Endothelial cell (in vitro differentiated cells): ENCODE measurements at places on chromosomes 2 and 18. TPM values are rescaled to one million over a fixed set of nuclear protein-coding genes. Genes with fewer than 3 reads are reported as not detected.

Gene QPCT
- total RNA-seq = 50.6 TPM

Gene KCTD18
- 6.4 TPM for total RNA-seq

DNA sequence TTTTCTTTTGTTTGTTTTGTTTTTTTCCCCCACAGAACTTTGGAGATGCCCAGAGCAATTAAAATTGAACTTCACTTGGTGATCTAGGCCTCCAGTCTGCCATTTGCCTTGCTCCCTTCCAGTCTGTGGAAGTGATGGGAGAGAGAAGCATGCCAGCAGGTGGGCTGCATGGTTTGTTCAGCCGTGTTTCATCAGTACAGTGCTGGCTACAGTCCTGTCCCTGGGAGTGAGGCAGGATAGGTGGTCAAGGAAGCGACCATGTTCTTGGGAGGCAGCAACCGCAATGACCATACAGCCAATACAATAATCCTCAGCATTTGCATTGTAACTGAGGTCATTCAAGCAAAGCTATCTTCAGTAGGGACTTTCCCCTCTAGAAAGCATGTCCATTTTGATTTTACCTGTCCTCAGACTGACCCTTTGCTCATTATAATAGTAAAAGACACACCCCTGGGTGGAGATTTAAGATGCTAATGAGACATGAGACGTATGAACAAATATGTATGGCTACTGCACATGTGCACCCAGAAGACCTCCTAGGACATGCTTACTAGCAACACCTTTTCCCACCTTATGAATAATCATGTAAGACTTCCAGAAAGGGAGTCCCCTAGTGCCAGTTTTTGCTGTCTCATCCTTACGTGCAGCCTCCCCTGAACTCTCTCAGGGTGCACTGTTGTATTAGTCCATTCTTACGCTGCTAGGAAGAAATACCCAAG, 11.1 kb upstream of the LIPG start:
- H3K36me3 ChIP-seq = no peaks in the 10 kb centered on the region
- H3K4me3 ChIP-seq = no peak overlapping the region
- DNase-seq = no peak
- no peaks in the 10 kb centered on the region for H3K4me1 ChIP-seq
- H3K27me3 ChIP-seq = no peaks in the 10 kb centered on the region

Gene UGT1A4
- total RNA-seq = not detected

- H3K4me3 ChIP-seq = no peak overlapping the region
- DNase-seq = no peak
- H3K4me1 ChIP-seq = peaks cover 8% of the 10 kb centered on the region
Observed at GRCh38 chr2:174125090-174125489, 123.2 kb downstream of the OLA1 start.

Gene POTEI
- total RNA-seq = 0.15 TPM

GRCh38 chr2:64865073-64865830, 123.9 kb upstream of the SLC1A4 start:
- H3K36me3 ChIP-seq = no peaks in the 10 kb centered on the region
- DNase-seq = peak; percentile 76
- peaks cover 12% of the 10 kb centered on the region for H3K27me3 ChIP-seq
- H3K27ac ChIP-seq = peak overlapping the region; percentile 70

DNA sequence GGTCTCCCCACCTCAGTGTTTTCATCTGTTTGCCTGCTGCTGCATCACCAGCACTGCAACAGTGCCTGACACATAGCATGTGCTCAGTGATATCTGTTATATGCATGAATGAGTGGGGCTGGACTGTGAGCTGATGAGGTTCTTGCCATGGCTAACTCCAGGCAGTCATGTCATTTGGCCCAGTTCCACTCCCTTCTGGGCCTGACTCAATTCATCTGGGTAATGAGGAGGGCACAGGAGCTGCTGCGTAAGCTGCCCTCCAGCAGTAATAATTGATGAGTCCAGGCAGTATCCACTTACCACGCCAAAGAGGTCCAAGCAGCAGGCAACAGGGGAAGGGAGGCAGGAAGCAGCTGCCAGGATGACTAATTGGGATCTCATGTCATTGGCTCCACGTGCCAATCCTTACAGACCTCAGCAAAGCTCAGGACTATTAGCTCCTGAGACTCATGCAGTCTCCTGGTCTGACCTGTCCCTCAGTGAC, 34.1 kb upstream of the MAT2A start:
- no peak for DNase-seq
- H3K27ac ChIP-seq = no peak overlapping the region
- no peaks in the 10 kb centered on the region for H3K36me3 ChIP-seq
- H3K27me3 ChIP-seq = peaks cover 4% of the 10 kb centered on the region
- peaks cover 4% of the 10 kb centered on the region for H3K4me1 ChIP-seq

DNA sequence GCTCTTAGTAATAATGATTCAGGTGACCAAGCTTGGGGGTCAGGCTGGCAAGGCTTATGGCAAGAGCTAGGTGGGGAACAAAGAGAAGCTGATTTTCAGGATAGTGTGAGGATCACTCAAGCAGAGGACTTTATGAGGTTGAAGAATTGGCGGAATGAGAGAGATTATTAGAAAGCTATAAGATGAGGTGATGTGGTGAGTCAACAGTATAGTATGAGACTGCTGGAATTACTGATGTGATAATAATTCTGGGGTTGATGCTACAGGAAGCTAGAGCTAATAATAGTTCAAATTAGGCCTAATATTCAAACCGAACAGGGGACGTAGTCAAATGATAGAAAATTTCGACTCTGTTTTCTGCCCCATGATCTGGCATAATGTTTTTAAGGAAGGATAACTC, 2115.3 kb upstream of the PIK3C3 start:
- no peak for DNase-seq
- H3K27me3 ChIP-seq = peaks cover 5% of the 10 kb centered on the region
- no peak overlapping the region for H3K27ac ChIP-seq
- peaks cover 43% of the 10 kb centered on the region for H3K4me1 ChIP-seq
- H3K4me3 ChIP-seq = no peak overlapping the region

DNA sequence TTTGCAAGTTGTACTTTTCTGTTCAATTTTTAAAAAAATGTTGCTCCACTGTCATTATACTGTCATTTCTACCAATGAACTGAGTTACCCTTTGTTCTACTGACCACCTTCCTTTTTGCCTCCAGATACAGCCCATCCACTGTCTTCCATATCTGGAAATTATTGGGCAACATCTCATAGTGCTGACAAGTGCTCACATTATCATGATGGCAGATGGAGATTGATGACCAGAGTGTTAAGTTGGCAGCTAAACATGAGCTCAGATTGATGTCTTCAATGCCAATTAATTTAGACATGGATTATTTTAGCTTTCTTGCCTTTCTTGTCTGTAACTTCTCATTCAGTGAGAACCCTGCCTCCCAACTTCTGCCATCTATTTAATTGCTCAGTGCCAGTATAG, 76.6 kb downstream of the KIAA1328 start:
- no peaks in the 10 kb centered on the region for H3K36me3 ChIP-seq
- no peak for DNase-seq
- H3K4me1 ChIP-seq = no peaks in the 10 kb centered on the region
- H3K4me3 ChIP-seq = no peak overlapping the region
- H3K27me3 ChIP-seq = peaks cover under 1% of the 10 kb centered on the region
- H3K27ac ChIP-seq = no peak overlapping the region

GRCh38 chr2:1736997-1737480, 7.3 kb downstream of the PXDN start:
- H3K27me3 ChIP-seq = peaks cover 9% of the 10 kb centered on the region
- H3K4me1 ChIP-seq = peaks cover 32% of the 10 kb centered on the region
- H3K36me3 ChIP-seq = peaks cover 38% of the 10 kb centered on the region
- no peak overlapping the region for H3K4me3 ChIP-seq
- H3K27ac ChIP-seq = no peak overlapping the region
- DNase-seq = no peak

DNA sequence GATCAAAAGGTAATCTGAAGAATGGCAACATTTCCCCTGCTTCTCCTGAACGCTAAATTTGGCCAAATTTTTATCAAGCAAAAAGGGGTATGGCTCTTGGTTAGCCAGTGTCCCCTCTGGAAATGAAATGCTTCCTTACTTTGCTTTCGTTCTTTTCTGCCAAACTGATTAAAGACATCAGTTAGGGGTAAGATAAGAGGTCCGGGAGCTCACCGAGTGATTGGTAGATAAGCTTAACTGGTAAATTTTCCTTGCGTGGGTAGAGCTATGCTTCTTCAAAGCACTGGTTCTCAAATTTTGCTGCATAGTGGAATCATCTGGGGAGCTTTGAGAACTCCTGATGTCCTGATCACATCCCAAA, 62.7 kb upstream of the MAPRE2 start:
- peaks cover 20% of the 10 kb centered on the region for H3K27me3 ChIP-seq
- DNase-seq = no peak
- peaks cover 18% of the 10 kb centered on the region for H3K4me1 ChIP-seq
- H3K4me3 ChIP-seq = peak overlapping the region; percentile 90

DNA sequence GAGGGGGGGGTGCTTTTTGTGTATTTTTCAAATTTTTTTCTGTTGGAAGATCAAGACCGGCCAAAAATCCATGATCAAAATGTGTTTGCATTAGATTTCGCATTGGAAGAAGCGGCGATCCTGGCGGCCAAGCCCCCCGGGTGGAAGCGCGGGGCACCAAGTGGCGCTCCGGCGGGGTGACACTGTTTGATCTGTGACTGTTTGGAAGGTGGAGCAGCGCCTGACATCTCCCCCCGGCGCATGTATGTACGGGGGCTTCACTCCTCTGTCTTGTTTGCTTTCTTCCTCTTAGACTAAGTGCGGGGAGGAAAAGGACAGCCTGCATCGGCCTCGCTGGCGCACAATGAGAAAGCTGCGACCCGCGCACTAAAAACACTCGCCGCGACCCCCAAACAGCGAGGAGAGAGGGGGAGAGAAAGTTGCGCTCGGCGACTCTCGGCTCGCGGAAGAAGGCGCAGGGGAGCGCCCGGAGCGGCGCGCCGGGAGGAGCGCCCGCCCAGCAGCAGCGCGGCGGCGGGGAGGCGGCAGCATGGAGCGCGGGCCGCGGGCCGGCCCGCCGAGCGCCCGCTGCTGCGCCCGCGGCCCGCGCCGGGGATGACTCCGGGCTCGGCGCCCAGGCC, 515 bp downstream of the TSHZ1 start:
- peaks cover 17% of the 10 kb centered on the region for H3K36me3 ChIP-seq
- peak; percentile 39 for DNase-seq
- peaks cover 28% of the 10 kb centered on the region for H3K27me3 ChIP-seq
- H3K4me3 ChIP-seq = peak overlapping the region; percentile 98
- H3K27ac ChIP-seq = peak overlapping the region; percentile 92

DNA sequence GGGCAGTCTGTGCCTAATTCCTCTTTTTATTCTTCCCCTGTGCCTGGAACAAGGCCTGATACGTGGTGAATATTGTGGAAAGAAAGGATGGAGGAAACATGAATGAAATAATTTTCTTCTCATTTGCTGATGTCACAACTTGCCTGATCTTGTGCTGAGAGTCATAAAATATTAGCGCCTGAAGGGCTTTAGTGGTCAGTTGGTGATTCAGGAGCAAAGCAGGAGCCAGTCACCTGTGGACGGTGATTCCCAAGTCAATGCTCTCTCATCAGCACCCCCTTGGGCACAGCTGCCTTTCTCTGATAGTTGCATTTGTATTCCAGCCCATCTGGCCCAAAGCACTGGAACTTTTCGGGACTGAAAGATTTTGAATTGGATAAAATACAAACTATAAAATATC, 502.6 kb upstream of the RAB12 start:
- H3K36me3 ChIP-seq = peaks cover 24% of the 10 kb centered on the region
- no peak overlapping the region for H3K4me3 ChIP-seq
- H3K27ac ChIP-seq = no peak overlapping the region
- H3K27me3 ChIP-seq = peaks cover 11% of the 10 kb centered on the region
- no peaks in the 10 kb centered on the region for H3K4me1 ChIP-seq

DNA sequence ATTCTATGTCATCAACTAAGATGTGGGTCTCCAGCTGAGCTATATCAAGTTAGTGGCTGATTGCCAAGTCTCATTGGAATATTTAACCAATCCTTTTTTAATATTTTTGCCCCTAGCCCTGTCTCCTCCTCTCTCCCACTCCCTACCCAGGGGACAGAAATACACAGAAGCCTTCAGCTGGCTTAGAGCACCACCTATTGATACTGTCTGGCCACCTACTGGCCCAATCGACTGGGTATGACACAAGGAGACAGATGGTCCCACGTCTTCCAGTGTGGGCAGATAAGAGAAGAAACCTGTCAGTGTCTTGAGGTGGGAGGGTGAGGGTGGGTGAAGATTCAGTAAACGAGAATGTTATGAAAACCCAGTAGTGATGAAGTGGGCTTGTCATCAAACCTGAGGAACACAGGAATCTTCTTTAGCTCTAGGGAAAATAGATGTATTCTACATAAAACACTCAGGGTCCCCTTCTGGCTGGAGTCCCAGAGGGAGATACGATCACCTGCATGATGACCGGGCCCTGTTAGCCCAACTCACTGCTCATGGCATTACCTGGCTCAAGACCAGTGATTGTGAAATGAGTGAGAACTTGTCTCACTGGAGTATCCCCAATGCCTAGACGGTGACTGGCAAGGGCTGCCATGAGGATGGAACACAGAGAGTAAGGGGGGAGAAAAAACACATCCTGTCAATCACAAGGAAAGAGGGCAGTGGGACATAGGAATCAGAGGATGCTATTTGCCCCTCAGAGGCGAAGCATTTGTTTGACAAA, 26.7 kb downstream of the POLR1A start:
- no peak overlapping the region for H3K27ac ChIP-seq
- peak; percentile 56 for DNase-seq

Gene RAB27B
- 0.41 TPM for total RNA-seq

DNA sequence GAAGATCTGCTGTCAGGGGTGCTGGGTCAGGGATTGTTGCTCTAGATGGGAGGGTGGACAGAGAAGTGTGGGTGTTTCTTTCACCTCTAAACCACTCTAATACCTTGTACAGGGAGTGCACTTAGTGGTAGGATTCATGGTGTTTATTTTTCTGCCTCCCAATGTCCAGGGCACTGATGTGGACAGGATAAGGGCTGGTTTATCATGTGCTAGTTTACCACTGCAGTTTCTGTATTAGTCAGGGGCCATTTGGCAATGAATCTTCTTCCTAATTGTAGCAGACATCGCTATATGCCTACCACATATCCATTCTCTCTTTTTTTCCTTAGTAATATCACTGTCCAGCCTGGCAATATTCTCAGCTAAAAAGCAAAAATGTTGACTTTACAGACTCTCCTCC, 50.3 kb upstream of the LRRTM1 start:
- no peak overlapping the region for H3K4me3 ChIP-seq
- no peaks in the 10 kb centered on the region for H3K36me3 ChIP-seq
- no peaks in the 10 kb centered on the region for H3K4me1 ChIP-seq
- H3K27ac ChIP-seq = no peak overlapping the region
- no peak for DNase-seq

Gene CIB4
- not detected for total RNA-seq

DNA sequence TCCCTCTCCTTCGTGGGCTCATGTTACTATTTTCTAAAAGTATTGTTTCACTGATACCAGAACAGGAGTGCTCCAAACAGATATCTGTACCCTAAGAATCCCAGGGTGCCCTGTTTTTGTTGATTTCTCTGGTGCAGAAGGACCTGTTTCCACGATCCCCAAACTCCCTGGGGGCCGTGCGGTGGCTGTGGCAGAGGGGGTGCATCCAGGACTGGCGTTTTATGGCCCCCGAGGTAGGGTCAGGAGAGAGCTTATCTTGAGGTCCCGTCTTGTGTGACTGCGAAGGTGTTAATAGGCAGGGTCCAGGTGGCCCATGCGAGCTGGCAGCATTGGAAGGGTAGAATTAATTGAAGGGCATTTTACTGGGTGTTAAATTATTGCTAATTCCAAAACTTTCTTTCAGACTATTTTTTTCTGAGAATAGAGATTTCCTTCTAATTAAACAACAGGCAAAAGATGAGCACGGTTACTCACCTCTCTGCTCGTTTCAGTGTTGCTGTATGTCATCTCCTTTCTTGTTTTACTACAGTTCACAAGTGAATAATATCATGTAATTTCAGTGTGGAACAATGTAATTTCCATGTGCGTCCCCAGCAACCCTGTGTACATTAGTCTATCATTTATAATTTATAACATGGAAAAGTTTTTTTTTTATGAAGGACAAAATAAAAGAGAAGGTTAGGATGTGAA, 8.2 kb downstream of the TWIST2 start:
- DNase-seq = no peak
- no peaks in the 10 kb centered on the region for H3K36me3 ChIP-seq
- peaks cover 2% of the 10 kb centered on the region for H3K27me3 ChIP-seq
- no peaks in the 10 kb centered on the region for H3K4me1 ChIP-seq
- H3K27ac ChIP-seq = no peak overlapping the region
